Stimulated activated CD4-positive, alpha-beta T cell treated with anti-CD3 and anti-CD28 coated beads, Interleukin-12 subunit alpha, Interleukin-12 subunit beta, amount 100 ng/mL, for 24 hours (primary cell): ENCODE measurements at places on chromosomes 4 and X.

DNA sequence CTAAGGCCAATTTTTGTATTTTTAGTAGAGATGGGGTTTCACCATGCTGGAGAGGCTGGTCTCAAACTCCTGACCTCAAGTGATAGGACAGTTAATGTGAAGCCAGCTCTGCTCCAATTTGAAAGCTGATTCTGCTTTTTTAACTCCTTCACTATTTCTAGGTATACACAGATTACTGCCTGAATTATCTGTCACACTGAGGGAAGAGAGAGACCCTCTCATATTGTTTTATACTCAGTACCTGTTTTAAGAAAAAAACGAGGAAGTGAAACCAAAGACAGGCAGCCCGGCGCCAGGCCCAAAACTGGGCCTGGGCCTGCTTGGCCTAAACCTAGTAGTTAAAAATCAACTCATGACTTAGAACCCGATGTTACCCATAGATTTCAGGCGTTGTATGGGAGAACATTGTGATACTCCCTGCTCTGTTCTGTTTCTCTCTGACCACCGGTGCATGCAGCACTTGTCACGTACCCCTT lies 1601.5 kb upstream of the PCDH10 start:
- no peak for DNase-seq

DNA sequence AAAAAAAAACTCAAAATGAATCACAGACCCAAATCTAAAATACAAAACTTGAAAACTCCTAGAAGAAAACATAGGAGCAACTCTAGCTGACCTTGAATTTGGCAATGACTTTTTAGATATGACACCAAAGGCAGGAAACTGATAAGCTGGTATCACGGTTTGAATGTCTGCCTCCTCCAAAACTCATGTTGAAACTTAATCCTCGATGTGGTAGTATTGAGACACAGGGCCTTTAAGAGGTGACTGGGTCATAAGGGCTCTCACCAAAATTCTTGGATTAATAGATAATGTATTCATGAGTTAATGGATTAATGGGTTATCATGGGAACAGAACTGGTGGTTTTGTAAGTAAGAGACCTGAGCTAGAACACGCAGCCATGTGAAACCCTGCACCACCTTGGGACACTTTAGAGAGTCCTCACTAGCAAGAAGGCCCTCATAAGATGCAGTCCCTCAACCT lies 40.5 kb downstream of the FRYL start:
- DNase-seq, result no peak

DNA sequence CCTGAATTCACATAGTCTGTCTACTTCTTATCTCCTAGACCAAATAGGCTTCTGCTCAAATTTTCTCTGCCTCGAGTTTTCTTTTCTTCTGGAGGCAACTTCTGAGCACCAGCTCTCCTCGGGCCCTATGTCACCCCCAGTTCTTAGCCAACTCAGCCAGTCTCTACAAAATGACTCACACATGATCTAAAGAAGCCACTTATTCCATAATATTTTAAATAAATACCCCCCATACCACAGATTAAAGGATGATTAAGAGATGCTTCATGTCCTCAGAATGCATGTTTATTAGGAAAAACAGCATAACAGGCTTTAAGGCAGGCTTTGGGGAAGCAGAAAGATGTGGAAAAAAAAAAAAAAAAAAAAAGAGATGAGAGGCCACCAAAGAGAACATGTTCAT lies 36.6 kb upstream of the DDX53 start:
- no peak for DNase-seq

DNA sequence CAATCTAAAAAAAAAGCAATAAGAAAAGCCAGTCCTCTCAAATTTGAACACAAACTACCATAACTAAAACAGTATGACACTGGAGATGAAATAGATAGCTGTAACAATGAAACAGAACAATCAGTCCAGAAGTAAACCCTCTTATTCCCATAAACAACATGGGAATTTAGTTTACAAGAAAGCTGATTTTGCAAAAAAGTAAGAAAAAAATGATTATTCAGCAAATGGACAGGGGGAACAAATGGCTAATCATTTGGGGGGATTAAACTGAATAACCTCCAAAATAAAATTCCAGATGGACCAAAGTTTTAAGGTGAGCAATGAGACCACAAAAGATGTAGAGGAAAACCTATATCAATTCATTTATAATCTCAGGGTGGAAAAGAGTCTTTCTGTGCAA lies 16.1 kb upstream of the SASH3 start:
- DNase-seq, result no peak

DNA sequence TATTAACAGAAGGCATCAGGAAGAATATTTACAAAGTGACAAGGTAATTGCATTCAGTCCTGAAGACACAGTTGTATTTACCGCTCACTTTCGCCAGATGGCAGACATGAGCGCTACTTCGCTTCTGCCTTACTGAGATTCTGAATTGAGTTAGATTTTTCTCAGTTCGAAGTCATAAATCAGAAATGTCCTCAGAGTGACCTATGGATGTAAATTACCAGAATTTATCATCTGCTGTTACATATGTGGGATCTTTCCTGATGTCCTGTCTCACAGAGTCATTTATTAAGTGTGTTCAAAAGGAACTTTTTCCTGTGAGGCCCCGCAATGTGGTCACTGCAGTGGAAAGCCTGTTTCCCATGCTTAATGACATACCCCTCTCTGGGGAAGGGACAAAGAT lies 97.3 kb upstream of the DCLK2 start:
- no peak for DNase-seq

GRCh38 chr4:156102411-156102810 lies 148.7 kb upstream of the CTSO start:
- no peak for DNase-seq

DNA sequence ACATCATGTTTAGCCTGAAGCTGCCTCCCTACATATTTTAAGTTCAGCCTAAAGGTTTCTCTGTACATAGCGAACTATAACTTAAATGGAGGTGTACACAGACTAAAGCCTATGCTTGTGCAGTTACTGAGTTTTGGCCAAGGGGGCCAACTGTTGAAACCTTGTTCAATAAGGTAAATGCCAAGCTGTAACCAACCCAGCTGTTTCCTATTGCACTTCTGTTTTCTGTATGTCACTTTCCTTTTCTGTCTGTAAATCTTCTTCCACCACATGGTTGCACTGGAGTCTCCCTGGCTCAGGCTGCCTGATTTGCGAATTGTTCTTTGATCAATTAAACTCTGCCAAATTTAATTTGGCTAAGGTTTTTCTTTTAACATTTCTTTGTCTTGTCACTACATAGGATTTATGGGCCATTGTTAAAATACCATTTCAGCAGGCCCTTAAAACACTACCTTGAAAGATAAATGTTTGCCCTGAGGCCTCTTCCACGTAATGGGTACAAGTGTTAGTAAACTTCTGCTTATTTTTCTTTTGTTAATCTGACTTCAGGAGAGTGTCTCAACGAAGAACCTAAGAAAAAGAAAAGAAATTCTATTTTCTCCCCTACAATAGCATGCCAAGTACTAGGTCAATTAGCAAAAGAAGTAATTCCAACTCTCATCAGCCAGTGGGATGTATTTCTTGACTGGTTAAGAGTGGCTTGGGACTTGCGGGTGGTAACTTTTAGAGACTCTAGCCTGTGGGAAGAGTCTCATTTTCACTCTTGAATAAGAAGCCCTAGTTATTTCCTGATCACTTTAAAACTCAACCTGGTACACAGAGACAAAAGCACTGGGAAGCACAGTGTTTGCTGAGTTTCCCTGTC lies 45.7 kb upstream of the PRSS12 start:
- no peak for DNase-seq

DNA sequence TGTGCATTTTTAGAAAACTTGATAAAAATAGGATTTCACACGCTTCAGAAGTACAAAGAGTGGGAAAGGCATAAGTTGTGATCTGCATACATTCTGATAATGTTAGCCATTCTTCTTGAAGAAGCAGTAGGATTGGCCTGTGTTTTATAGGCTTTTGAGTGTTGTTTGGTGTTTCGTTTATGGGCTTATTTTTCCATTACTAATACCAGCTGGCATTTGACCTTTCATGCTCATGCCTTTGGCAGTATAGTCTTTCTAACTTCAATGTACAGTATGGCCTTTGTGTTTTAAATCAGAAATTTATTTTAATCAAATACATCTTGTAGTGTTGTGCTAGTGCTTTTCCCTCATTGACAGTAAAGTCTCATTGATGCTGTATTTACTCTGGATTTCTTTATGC lies 51.5 kb upstream of the SLC4A4 start:
- no peak for DNase-seq

- no peak for DNase-seq
Observed at GRCh38 chr4:2251795-2252529, 9.9 kb downstream of the MXD4 start.

GRCh38 chr4:145390571-145390970 lies 91.1 kb upstream of the SMAD1 start:
- DNase-seq, result no peak

DNA sequence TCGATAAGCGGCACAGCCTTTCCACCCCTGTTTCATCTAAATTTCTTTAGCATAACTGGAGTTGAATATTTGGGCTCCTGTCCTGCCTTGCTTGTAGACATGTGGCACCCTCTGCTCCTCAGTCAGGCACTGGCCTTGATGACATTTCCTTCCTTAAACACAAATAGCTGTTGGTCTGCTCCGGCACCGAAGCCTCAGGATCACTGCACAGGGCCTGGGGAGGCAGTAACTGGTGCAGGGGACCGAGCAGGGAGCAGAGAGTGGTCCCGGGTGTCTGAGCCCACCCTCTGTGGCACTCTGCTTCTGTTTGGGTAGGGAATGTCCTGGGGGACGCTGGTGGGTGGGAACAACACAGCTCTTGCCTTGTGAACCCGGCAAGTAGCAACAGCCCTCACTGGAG lies 13.6 kb downstream of the RGS12 start:
- no peak for DNase-seq

GRCh38 chrX:136143711-136144110 lies 3.6 kb upstream of the FHL1 start:
- no peak for DNase-seq

DNA sequence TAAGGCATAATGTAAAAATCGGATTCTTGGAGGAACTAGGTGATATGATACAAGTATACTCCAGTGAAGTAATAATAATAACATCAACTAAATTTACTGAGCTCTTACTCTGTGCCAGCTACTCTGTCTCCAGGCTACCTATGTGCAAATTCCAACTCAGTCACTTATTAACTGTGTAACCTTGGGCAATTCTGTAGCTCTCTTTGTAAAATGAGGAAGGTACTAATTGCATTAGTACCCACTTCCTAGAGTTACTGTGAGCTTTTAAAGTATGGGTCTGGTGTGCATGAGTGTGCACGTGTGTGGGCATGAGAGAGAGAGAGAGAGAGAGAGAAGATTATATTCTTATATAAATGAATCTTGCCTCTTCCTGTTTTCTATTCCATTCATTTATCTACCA lies 169.9 kb downstream of the KCNIP4 start:
- no peak for DNase-seq

- DNase-seq, result no peak
Observed at GRCh38 chr4:74539044-74539790, 94.3 kb downstream of the AREG start.
